CD4-positive, CD25-positive, alpha-beta regulatory T cell (primary cell): ENCODE measurements at places on chromosomes 5 and 9. TPM values are rescaled to one million over a fixed set of nuclear protein-coding genes. Genes with fewer than 3 reads are reported as not detected.

Gene ANKRD18B
- not detected for total RNA-seq

DNA sequence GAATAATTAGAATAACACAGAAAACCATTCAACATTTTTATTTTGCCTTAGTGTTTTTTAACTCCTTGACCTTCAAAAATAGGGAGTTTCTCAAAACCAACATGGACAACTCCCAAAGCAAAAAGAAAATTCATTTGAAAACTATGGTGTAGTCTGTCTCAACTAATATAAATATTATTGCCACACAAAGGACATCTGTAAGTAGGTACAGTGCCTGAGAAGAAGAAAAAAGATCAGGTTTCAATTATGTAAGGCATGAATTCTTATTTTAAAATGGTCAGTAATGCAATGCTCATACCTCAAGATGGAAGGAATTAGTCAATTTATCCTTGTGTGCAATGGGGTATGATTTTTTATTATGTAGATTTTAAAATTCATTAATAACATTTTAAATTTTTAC is 109.6 kb upstream of the CNTLN start:
- no peak for DNase-seq

- no peak for DNase-seq
These were observed 78.5 kb downstream of the CD180 start for GRCh38 chr5:67118050-67118620.

GRCh38 chr9:105842023-105842644 is 147.8 kb downstream of the TMEM38B start:
- peak; percentile 36 for DNase-seq

DNA sequence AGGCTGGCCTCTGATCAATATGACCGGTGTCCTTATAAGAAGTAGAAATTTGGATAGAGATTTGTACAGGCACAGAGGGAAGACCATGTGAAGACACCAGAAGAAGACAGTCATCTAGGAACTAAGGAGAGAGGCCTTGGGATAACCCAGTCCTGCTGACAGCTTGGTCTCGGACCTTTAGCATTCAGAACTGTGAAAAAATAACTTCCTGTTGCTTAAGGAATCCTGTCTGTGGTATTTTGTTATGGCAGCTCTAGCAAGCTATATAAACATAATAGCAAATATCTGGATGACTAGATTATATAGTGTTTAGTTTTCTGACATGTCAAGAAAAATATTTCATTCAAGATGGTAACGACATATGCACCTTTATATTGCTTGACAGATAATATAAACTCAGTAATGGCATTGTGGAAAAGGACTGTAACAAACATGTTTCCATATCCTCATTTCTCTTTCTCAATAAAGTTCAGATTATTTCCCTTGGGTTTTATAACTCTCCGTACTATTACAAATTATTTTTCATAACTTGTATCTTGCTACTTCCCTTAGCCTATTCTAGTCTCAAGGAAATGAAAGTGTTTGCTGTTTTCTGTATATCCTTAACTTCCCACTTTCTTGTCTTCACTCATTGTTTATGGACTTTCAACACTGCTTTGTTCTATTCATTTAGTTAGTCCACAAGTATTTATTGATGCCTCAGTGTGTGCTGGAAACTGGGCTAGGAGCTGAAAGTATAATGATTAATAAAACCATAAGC is 62.4 kb downstream of the KIAA1958 start:
- no peak for DNase-seq

- no peak for DNase-seq
These were observed 92.4 kb upstream of the PRRC1 start for GRCh38 chr5:127425037-127425436.

DNA sequence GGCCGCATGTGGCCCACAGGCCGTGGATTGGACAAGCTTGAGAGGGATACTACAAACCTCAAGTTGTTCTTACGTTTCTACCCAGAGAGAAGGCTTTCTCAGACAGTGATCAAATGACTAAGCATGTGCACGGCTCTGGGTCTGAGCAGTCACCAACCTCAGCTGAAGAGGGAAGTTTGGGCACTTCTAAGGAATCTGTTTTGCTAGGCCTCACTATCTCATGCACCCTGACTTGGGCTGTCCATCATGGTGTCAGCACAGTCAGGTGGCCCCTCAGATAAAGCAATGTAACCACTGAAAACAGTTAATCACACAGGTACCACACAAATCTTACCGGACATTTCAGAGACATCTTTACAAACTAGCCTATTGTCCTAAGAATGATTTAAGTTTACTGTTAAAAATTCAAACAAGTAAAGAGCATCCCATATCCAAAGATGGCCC is 24.6 kb downstream of the CSF2 start:
- no peak for DNase-seq

- DNase-seq = no peak
These were observed 47.7 kb upstream of the GARNL3 start for GRCh38 chr9:127216888-127217217.

GRCh38 chr9:127498298-127498697 is 47.0 kb downstream of the LRSAM1 start:
- no peak for DNase-seq

Gene HRCT1
- not detected for total RNA-seq

DNA sequence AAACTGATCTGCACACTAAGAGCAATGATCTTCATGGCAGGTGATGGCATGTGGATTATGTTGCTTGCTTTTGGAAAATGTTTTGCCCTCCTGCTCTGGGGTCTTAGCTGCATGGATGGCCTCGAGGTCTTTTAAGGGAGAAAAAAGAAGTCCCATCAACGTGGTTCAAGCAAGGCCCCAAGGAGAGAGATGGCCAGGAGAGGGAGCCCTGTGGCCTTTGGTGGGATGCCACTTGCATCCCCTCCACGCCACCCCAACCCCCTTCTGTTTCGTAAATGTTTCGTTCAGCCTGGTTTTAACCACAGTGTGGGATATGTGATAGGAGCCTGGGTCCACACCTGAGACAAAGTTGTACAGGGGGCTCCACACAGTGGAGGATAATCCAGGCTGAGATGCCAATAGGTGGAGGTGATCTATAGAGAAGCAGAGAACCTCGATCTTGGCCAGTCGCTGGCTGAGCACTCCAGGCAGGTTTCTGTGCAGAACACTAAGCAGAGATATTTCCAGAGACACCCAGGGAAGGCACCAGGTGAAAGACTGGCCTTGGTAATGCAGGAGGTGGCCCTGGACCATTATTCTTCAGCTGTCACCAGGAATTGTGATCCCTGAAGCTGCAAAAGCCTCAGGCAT is 25.8 kb upstream of the FRRS1L start:
- DNase-seq = no peak

GRCh38 chr5:50744776-50745175 is 78.3 kb downstream of the PARP8 start:
- DNase-seq = peak; percentile 34

DNA sequence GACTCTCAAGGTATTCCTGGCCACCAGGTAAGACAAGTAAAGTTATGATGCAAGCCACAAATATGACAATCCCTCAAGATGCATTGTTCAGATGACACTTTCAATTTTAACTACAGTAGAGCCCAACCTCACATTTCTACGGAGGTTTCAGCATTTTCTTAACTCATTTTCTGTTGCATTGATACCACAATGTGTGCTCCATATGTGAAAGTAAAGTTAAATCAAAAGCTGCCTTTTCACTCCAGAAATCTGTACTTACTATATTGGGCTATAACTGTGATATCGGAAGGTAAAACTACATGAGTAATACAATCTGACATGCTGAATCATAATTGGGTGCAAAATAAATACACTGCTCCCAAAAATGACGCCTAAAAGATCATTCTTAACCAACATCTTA is 333.6 kb upstream of the MEF2C start:
- DNase-seq = no peak

Gene MEF2C
- 1.6 TPM for total RNA-seq

DNA sequence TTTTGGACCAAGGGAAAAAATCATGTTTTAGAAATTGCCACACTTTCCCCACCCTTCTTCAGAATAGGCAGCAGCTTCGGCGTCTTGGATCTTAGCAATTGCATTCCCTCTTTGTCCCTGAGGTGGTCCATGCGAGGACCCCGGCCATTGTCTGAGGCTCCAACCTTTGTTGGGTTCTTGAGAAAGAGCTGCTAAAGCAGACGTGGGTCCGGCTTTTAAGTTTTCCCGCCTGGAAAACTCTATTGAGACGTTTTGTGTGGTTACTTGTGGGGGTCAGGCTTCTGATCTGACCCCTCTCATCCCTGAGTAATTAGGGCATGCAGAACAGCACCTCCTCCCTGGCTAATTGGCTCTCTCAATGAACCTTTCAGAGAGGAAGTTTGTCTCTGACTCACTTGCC is 509.6 kb upstream of the TNC start:
- DNase-seq = no peak

Gene TRIP13
- 1.2 TPM for total RNA-seq

Gene CLIC3
- total RNA-seq = 1.0 TPM

Gene TSLP
- total RNA-seq = not detected

GRCh38 chr9:70494221-70494620 is 79.8 kb upstream of the KLF9 start:
- DNase-seq = no peak

DNA sequence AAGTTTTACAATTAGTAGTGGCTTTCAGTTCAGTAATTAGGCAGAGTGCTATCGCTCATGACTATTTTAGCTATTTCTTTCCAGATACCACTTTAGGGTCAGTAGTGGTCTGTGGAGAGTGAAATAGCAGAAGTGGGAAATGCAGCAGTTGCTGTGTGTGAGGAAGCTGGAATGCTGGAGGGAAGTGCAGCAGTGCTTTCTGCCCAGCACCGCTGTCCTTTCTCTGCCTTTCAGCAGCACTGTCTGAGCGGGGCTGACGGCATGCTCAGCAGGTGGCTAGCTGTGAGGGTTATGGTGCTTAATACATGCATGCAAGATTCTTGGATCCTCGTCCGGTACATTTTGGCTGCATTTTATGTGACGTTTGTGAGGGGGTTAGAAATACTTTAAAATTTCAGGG is 213.9 kb downstream of the PBX3 start:
- no peak for DNase-seq

- DNase-seq = no peak
These were observed 116.7 kb upstream of the SLIT3 start for GRCh38 chr5:169417676-169418075.

GRCh38 chr9:136880651-136881050 is 5.7 kb upstream of the TRAF2 start:
- no peak for DNase-seq

Gene PCDHA12
- total RNA-seq = not detected

- DNase-seq = no peak
These were observed 218.4 kb downstream of the ADAMTS6 start for GRCh38 chr5:65263321-65263720.
